Activated T-cell treated with anti-CD3 and anti-CD28 coated beads for 24 hours (primary cell): ENCODE measurements at places on chromosomes 4 and X.
A peak's percentile ranks its signal among the peaks of the same experiment; 100 is the strongest.

DNA sequence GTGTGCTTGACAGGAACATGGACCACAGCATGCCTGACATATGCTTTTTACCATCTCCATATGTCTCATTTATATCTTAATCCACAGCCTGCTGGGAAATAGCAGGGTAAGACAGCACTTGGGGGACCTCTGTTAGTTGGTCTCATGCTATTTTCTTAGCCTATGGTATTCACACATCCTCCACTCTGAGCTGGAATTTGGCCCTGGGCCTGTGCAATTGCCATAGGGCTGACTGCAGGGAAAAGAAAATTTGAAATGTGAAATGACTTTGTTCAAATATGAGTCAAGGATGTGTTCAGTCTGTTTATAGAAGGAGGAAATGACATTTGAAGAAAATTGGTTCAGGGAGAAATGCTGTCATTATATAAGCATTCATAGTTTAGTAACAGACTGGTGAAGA lies 9.6 kb upstream of the MAP7D3 start:
- no peak for DNase-seq

DNA sequence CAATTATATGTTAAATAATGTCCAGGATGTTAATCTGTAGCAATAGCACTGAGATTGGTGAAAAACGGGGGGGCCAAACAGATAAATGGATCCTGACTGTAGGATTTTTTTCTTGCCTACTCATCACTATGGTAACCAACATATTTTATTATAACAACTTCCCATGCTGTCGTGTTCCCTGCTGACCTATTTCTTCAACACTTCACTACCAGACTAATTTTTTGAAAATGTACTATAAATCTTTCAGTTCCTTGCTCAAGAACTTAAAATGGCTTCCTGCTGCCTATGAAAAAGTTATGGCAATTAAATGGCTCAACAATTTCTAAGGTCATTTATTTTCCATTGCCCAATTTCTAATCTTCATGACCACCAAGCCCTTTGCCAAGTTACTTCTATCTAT lies 38.9 kb upstream of the CFAP47 start:
- DNase-seq = no peak

DNA sequence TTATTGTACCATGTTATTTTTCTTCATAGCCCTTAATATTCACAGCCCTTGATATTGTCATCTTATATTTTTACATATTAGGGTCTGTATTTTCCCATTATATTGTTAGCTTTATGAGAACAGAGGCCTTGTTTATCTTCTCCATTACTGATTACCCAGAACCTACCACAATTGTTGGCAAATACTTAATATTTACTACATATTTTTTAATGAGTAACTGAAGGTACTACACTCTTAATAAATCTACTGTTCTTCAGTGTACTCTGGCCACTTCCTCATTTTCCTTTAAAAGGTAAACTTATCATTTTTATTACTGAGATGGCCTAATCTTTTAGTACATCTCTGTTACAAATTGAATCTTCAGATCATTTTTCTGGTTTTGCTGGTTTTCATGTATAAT lies 133.5 kb downstream of the COL4A5 start:
- no peak for DNase-seq

GRCh38 chrX:121975671-121976070 lies 928.3 kb downstream of the GLUD2 start:
- DNase-seq = no peak

DNA sequence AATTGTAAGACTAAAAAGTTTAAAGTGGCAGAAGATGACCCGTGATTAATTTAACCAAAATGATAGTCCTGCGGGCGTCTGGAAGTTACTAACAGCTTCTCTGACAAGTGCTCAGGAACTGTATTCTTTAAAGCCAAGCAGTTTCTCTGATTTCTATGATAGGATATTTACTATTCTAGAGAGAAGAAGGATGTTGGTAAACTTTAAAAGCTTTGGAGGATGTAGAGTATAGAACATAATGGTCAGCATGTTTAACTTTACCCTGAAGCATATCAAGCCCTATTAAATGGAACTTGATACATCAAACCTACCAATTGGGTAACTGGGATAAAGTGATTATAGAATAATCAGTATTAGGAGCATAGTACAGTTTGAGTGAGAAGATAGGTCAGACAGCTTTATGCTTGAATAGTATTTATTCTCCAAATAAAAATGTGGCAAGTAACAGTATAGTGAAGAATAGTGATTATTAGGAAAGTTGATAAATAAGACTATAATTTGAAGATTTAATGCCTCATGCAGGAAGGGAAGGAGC lies 1.8 kb downstream of the STIM2 start:
- DNase-seq = no peak

- DNase-seq = no peak
These were observed 18.6 kb downstream of the AIMP1 start for GRCh38 chr4:106334741-106335470.

GRCh38 chr4:52545099-52546069 lies 113.7 kb downstream of the USP46 start:
- peak; percentile 35 for DNase-seq

DNA sequence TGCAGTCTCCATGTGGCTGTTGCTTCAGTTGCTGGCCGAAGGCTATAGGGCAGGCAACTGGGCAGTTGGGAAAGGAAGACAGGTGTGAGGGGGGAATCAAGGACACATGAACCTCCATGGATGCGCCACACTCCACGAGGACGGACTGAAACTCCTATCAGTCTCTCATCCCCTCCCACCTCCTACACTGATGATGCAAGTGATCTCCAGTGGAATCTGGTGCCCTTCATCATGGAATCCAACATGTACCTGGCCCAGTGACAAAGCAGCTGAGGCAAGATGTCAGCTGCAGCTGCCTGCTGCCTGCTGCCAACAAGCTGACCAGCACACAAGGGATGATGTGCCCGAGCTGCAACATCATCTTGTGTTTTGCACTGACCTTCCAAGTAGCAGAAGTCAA lies 26.0 kb upstream of the MGST2 start:
- DNase-seq = no peak

- DNase-seq = no peak
These were observed 6.1 kb downstream of the SLC7A11 start for GRCh38 chr4:138236037-138236436.

- no peak for DNase-seq
These were observed 209.3 kb downstream of the SOWAHB start for GRCh38 chr4:76688619-76689144.

DNA sequence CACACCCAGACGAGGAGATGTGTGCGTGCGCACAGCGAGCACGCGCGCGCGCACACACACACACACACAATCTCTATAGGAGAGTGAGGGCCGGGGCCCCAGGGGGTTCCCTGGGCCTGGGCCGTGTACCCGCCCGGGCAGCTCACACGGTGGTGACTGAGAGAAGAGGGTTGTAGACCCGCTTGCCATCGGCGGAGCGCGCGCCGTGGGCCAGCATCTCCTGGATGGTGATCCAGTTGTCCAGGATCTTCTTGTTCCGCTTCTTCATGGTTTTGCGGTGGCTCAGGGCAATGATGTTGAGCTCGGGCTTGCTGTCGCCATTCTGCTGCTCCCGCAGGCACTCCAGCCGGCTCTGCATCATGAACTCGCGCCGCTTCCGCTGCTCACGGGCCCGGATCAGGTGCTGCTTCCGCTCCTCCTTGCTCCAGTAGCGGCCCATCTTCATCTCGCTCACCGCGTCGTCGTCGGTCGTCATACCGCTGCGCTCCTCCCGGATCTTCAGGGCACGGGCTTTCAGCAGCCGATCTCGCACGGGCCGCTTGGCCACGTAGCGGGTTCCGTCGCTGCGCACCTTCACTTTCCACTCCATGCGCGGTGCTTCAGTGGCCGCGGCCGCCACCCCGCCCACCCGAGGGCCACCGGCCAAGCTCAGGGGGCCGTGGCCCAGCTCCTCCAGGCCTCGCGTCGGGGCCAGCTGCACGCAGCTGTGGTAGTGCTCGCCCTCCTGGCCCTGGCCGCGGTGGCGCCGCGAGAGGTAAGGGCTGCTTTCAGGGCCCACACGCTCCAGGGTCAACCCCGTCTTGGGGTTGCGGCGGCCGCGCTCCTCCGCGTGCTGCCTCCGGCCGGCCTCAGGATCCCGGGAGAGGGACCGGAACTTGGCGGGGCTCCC lies 9.0 kb downstream of the SSR4 start:
- DNase-seq = no peak

GRCh38 chr4:143351149-143351691 lies 14.5 kb downstream of the GAB1 start:
- no peak for DNase-seq

DNA sequence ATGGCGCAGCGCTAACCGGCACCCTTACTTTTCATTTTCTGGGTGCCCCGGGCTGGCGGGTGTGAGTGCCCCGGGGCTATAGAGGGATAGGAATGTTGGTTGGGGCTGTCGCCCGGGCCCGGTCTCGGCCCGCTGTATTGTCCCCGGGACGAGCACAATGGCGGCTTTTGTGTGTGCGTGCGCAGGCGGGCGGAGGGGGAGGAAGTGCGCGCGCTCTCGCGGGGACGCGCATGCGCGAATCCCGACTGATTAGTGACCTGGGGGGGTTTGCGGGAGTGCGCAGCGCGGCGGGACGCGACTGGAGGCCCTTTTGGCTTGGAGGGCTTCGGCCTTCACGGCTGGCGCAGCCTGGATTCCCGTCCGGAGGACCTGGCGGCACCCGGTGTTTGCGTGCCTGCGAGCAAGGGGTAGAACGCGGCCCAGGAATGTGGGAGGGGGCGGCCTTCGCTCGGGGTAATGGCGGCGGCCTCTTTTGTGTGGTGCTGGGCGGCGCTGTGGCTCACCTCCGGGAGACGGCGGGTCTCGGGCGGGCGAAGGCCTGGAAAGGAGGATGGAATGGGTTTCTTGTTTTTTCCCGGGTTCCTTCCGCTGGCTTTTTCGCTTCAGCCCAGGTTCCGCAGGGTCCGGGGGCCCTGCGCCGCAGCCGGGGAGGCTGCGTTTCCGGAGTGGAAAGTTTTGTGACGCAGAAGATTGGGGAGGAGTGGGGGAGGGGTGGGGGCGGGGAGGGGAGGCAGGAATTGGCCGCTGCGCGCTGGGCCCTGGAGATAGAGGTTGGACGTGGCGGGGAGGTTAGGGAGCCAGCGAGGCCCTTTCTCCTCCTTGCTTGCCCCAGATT lies 618 bp downstream of the DDX3X start:
- DNase-seq = peak; percentile 66

DNA sequence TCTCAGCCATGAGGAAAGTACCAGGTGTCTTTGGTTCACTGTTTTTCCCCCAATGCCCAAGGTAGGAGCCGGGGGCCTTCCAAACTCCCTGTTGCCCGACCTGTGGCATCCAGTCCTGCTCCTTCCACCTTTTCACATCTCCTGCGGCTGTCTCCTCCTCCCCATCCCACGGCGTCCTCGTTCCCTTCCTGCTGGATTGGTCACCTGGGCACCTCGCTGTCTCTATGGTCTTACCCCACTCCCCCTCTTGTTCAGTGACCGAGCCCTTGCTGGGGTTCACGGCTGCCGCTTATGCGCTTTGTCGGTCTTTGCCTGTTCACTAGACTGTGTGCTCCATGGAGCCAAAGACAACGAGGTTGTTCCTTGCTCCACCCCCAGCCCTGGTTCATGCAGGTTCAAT lies 188.7 kb upstream of the PSAPL1 start:
- DNase-seq = no peak

- DNase-seq = no peak
These were observed 385 bp downstream of the DCLK2 start for GRCh38 chr4:150078579-150079080.

- DNase-seq = no peak
These were observed 76.9 kb upstream of the SCOC start for GRCh38 chr4:140296335-140297220.

GRCh38 chr4:147704846-147705245 lies 20.9 kb upstream of the PRMT9 start:
- no peak for DNase-seq

- no peak for DNase-seq
These were observed 168.5 kb downstream of the PDGFC start for GRCh38 chr4:156803056-156803455.

- DNase-seq = no peak
These were observed 50.7 kb upstream of the PRSS48 start for GRCh38 chr4:151226004-151226932.

DNA sequence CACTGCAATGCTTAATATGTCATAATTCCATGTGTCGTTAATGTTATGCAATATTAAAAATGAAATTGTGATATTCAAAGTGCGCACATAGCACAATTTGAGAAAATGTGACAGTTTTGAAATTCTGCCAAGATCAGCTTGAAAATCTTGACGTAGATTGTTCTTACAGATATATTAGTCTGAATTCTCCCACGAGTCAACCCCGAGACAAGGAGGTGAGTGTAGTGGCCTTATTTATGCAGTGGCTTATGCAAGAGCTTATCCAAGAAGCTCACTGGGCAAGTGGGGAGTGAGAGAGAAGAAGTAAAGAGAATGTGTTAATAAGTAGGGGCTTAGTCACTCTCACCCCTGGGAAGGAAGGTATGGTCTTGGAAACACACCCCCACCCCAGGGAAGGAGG lies 286.1 kb upstream of the STS start:
- no peak for DNase-seq
